ENCODE measurements at places on chromosomes 12 and 14.

DNA sequence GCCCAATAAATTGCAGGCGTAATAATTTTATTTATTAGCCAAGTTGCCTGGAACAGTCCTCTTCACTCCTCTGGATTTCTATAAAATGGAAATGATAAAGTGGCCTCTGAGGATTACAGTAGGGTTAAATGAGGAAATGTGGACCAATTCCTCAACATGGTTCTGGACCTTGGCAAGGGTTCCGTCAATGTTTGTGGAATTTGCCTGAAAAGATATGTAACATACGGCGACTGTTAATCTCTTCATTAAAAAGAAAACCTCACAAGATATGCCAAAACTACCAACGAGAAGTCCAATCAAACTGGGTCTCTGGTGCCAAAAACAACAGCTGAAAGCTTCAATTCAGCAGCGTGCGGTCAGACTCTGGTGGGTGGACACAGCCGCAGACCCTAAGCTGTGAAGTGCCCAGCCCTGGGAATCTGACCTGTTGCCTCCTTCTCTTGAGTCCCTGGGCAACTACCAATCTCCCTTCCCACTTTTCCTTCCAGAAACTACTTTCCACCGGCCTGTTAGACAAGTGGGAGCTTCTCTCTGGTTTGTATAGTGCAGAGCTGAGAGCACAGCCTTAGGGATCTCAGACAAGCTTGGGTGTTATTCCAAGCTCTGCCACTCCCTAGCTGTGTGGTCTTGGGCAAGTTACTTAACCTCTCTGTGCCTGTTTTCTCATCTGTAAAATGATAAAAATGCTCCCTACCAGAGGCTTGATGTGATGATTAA is 190.5 kb upstream of the GSC start:
- no peak for DNase-seq

DNA sequence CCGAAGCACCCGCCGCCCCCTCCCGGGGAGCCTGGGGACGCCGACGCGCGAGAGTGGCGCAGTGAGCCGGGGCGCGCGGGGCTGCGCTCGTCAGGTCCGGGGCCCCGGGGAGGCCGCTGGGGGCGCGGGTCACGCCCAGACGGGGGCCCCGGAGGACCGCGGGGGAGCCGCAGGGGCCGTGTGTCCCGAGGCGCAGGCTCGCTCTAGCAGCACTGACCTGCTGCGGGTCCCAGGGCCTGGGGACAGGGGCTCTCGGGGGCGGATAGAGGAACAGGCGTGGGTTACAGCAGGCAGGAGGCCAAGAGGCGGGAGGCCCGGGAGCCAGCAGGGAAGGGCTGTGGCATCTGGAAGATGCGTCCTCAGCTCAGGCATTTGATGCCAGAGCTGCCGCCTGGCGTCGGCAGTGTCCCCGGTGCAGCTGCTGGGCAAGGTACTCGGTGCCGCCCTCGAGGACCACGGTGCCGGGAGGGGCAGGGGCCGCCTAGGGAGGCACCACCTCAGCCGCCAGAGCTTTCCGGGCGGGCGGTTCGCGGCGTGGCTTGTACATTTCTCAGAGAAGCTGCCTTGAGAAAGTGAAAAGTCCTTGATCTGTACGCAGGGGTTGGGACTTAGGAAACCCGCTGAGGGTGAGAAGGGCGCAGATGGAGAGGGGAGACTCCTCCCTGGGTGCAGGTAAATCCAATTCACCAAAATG is 1.2 kb downstream of the WNT5B start:
- DNase-seq: peak; percentile 28

- no peak for DNase-seq
Measured at GRCh38 chr14:74630881-74631690, 19.0 kb upstream of the LTBP2 start.

DNA sequence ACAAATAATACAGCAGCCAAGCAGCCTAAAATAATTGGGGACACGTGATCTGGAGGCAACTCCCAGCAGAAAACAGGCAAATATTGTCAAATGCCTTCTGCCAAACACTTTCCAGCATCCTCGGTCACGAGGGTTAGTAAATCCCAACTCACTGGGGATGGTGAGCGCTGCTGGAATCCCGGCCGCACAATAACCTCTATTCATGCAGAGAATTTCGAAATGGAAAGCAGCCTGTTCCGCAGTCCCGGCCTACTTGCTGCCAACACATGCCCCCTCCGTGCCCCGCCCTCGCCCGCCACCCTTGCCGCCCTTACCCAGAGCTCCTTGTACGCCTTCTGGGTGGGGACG is 62.2 kb downstream of the RFX4 start:
- DNase-seq: peak; percentile 87

DNA sequence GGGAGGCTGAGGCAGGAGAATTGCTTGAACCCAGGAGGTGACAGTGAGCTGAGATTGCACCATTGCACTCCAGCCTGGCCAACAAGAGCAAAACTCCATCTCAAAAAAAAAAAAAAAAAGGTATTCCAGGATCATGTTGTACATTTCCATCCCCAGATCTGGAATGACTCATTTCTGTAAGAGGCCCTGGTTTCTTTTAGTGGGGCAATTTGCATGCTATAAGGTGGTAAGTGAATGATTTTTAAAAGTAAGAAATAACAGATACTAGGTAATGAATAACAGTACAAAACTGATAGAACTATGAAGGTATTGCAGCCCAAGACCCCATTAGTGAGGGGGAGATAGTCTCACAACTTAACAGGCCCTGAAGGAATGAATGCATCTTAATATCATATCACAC is 17.7 kb upstream of the ADCK1 start:
- DNase-seq: no peak

GRCh38 chr12:114335607-114336006 is 70.3 kb downstream of the TBX5 start:
- no peak for DNase-seq

GRCh38 chr14:80560800-80561657 is 349.7 kb upstream of the DIO2 start:
- no peak for DNase-seq

- DNase-seq: no peak
Measured at GRCh38 chr14:99747582-99748330, 45.5 kb upstream of the EML1 start.

DNA sequence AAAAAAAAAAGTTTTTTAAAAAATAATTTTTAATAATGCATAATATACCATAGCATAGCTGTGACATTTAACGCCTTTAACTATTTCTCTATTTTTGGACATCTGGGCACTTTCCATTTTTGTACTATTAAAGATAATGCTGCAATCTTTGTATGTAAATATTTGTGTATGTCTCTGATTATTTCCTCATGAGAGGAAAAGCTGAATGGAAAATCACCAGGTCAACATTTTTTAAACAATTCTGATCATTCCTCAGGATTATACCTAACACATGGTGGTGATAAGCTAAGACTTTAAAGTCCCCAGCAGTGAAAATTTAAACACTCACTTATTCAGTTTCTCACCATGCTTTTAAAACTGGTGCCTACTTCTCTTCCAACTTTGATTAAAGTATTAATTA is 31.3 kb upstream of the NR1H4 start:
- DNase-seq: no peak

GRCh38 chr12:65278576-65279368 is at the start of gene MSRB3:
TSS of gene MSRB3 (plus strand) at chr12:65278683. CDS start at chr12:65308580, 29,897 bp downstream.
- DNase-seq: no peak

DNA sequence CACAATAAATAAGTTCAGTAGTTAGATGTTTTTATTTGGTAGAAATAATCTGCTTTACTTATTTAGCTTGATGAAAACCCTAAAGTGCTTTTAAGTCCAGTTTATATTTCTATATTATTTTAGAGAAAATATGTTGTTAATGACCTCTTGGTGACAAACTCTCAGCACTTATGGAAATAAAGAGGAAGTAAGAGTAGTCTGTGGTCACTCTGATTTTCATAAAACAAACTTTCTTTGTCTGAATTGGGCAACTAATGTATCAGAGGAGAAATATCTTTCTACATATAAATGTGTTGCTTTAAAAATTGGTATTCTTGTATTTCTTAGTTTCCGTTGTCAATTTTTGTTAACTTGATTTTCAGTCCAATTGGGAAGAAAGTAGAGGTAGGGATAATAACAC is 878.9 kb upstream of the SEL1L start:
- DNase-seq: no peak

DNA sequence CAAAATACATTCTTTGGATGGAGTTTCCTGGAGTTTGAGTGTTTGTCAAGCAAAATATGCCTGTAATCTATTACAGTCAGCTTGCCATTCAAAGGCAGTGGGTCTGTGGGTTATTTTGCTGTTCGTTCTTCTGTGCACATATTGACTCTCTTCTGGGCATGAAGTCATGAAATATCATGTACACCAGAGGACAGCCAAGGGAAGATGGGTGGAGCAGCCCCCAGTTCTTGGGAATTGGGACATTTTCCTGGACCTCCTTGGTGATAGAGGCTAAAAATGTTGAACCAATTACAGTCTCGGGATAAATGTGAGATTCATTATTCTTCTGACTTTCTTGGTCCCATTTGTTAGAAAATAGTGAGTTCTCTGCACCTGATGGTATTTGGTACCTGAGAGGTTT is 89.1 kb downstream of the FOXN4 start:
- no peak for DNase-seq

GRCh38 chr12:66107451-66107915 is 23.1 kb downstream of the LLPH start:
- DNase-seq: peak; percentile 84

DNA sequence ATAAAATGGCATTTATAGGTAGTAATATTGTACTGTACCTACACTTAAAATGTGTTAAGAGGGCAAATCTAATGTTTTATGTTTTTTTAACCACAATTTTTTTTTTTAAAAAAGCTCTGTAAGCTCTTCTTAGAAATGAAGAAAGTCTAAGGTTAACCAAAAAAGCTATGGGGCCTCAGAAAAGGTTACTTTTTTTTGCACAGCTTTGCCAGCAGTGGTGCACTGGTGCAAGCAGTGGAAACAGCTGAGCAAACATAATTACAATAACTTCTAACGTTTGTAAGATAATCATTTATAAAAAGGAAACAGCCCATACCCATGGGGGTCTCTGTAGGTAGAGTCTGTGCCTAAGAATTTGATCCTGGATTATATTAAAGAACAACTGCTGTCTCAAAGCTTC is 85.1 kb upstream of the NID2 start:
- DNase-seq: no peak

DNA sequence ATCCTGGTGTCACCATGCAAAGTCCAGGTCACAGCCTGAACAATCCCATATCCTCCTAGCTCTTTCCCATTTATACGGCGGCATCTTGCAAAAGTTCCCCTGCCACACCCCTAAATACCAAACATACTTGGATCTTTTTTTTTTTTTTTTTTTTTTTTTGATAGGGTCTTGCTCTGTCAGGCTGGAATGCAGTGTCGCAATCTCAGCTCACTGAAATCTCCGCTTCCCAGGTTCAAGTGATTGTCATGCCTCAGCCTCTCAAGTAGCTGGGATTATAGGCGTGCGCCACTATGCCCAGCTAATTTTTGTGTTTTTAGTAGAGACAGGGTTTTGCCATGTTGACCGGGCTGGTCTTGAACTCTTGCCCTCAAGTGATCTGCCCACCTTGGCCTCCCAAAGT is 451.3 kb downstream of the GLT1D1 start:
- DNase-seq: no peak

DNA sequence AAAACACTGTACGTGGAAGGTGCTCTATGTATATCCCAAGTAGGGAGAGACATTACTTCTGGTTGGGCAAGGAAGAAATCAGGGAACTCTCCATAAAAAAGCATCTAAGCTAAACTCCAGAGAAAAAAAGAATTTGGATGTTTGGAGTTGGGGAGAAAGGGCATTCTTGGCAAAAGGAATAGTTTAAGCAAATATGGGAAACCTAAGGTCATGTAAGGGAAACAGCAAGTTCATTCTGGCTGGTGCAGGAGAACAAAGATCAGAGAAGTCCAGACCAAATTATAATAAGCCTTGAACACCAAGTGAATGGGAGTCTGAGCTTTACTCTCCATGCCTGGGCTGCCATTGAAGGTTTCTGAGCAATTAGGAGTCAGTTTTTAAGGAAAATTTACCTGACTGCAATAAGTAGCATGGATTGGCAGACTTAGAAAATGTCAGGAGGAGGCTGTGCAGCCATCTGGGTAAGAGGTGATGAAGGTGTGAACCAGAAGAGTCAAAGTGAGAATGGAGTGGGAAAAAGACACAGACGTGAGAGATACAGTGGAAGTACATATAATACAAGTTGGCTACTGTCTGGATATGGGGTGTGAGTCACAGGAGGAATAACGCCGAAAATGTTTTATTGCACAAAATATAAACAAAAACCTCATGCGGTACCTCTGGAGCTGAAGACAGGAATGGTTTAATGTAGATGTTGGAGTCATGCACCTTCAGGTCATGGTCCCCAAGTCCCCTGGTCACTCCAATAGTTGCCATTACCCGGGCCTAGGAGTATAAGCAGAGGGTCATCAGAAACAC is 222.6 kb downstream of the MON2 start:
- DNase-seq: no peak

- DNase-seq: no peak
Measured at GRCh38 chr12:88644946-88645702, 64.9 kb upstream of the KITLG start.

- peak; percentile 18 for DNase-seq
Measured at GRCh38 chr12:97306147-97306546, 156.5 kb upstream of the RMST start.

DNA sequence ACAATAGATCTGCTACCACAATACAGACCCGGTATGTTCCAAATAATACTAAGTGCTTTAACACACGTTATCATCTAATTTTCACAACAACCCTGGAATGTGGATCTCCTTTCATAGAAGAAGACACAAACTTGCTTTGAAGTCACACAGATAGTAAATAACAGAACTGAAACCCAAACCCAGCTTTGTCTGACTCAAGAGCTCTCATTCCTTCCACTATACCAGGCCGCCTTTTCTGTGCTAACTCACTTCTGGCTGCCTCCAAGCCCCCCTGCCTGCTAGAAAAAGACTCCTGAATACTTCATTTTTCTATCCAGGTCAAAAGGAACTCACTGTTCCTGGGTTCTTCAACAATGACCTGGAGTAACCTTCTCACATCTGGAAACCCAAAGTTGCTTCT is 37.8 kb downstream of the PRPF40B start:
- DNase-seq: no peak

GRCh38 chr14:102187044-102187443 is 47.3 kb downstream of the WDR20 start:
- no peak for DNase-seq

DNA sequence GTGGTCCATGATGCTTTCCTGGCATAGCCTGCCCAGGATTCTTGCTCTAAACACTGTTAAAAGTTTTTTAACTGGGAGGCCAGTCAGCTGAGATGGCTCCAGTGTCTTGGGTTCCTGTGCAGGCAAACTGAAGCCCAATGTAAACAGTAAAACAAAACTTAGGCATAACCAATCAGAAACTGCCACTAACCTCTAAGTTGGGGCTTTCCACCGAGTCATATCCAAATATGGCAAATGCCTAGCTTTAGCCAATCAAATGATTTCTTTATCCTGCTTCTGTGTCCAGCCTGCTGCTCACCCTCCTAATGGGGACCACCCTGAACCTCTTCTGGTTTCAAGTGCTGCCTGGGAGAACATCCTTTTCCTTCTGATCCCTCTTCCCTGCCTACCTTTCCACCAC is 277.9 kb downstream of the EMP1 start:
- no peak for DNase-seq

- no peak for DNase-seq
Measured at GRCh38 chr12:95972832-95973456, 23.2 kb downstream of the HAL start.
